ENCODE measurements at places on chromosomes 2 and 18. TPM values are rescaled to one million over a fixed set of nuclear protein-coding genes. Genes with fewer than 3 reads are reported as not detected.

DNA sequence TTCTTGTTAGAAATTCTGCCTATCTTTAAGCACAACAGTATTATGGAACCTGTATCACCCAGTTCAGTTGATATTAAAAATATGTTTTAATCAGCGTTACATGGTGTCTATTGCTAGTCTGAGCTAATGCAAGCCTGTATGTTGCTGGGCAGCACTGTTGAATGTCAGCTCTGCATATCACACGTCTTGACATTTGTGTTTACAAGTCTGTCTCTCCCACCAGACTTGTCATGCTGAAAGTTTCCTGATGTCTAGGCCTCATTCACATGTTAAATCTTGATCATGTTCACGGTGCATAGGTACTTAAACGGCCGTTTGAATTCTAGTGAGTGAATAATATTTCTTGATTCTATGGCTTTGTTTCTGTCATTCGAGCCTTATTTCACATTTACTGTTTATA lies 385.0 kb downstream of the SOCS6 start:
- no peaks in the 10 kb centered on the region for H3K27me3 ChIP-seq
- no peaks in the 10 kb centered on the region for H3K4me1 ChIP-seq
- no peak overlapping the region for H3K4me3 ChIP-seq
- no peaks in the 10 kb centered on the region for H3K36me3 ChIP-seq

- H3K27me3 ChIP-seq, result no peaks in the 10 kb centered on the region
- H3K4me3 ChIP-seq, result no peak overlapping the region
- no peak for DNase-seq
- no peaks in the 10 kb centered on the region for H3K36me3 ChIP-seq
- H3K4me1 ChIP-seq, result no peaks in the 10 kb centered on the region
Observed at GRCh38 chr18:38923126-38923525, 1357.5 kb upstream of the CELF4 start.

The IL1B gene
- total RNA-seq, result 6.2 TPM

The PASK gene
- total RNA-seq, result 3.1 TPM

DNA sequence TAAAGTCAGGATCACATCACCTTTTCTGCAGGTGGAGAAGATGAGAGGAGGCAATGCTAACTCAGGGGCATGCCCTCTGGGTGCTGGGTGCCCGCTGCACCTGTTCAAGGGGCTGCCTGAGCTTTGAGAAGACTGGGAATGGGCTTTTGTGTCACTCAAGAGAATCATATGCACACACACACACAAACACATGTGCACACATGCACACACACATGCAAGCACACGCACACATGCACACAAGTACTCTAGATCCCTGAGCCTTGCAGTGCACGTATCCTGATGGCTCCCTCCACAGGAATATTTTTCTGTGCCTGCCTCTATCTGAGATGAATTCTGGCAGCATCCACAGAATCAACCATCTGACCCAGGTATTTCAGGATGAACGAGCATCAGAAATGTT lies 110.0 kb upstream of the TEX51 start:
- DNase-seq, result no peak
- H3K27me3 ChIP-seq, result no peaks in the 10 kb centered on the region
- H3K36me3 ChIP-seq, result no peaks in the 10 kb centered on the region
- H3K4me1 ChIP-seq, result no peaks in the 10 kb centered on the region
- no peak overlapping the region for H3K27ac ChIP-seq
- no peak overlapping the region for H3K4me3 ChIP-seq

The SERPINB8 gene
- total RNA-seq, result 10.3 TPM

DNA sequence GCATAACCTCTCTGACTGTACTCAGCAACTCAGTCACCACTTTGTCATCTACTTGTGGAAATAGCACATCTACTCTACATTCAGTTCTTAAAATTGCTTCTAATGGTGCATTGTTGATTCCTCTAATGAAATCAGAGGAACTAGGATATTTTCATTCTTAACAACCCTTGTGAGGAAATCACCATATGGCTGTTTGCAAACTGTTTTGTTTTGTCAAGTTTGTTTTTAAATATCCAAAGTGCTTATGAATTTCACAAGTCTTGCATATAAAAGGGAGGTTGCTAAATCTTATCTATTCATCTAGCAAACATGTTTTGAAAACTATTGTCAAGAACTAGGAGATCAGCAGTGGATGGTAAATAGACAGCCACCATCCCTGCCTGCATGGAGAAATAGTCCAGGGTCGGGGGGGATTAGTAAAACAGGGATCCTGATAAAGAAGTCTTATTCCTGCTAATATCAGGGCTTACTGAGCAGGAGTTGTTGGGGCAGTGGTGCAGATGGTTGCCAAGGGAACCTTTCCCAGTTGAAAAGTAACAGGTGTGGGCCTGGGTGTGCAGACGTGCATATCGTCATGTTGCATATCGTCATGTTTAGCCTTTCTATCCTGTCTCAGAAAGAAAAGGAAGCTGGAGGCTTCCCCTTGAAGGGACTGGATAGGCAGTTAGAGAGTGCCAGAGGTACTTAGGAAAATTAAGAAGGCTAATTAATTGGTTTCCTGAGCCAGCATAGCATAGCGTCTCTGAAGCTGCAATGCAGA lies 7.5 kb upstream of the MYO3B start:
- peaks cover 8% of the 10 kb centered on the region for H3K4me1 ChIP-seq
- no peaks in the 10 kb centered on the region for H3K36me3 ChIP-seq
- H3K27me3 ChIP-seq, result no peaks in the 10 kb centered on the region
- H3K4me3 ChIP-seq, result no peak overlapping the region

The AP1S3 gene
- 0.95 TPM for total RNA-seq

DNA sequence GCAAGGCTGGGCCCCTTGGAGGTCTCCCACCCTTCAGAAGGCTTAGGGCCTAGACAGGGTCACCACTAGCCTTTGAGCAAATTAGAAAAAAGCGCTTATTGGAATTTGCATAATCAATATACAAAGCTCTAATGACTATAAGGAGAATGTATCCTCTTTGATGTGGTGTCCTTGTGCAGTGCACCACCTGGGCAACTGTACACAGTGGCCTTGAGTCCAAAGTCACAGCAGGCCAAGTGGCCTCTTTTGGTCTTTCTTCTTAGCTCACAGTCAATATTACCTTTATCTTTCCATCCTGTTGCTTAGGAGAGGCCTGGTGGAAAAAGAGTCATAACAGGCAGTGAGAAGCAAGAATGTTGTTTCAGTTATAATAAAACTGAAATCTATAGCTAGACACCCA lies 19.7 kb upstream of the ST3GAL5 start:
- DNase-seq, result no peak
- H3K27ac ChIP-seq, result no peak overlapping the region
- H3K27me3 ChIP-seq, result no peaks in the 10 kb centered on the region
- no peak overlapping the region for H3K4me3 ChIP-seq
- no peaks in the 10 kb centered on the region for H3K36me3 ChIP-seq
- peaks cover 34% of the 10 kb centered on the region for H3K4me1 ChIP-seq

DNA sequence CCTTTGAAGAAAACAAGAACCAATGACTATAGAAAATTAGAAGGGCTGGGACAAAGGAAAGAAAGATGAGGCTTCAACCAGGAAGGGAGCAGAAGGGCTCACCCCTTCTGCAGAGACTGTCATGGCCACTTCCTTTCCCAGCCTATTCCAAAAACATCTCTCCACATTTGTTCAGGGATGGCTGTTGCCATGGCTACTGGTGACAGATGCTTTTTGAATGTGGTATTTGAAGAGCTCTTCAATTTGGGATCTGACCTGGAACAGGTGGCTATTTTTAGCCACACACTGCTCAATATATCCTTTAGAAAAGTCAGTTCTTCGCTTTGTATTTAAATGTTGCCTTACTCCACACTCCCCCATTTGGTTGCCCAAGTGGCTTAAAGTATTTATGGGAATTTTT lies 64.1 kb upstream of the LCLAT1 start:
- no peaks in the 10 kb centered on the region for H3K4me1 ChIP-seq
- no peaks in the 10 kb centered on the region for H3K36me3 ChIP-seq
- H3K4me3 ChIP-seq, result no peak overlapping the region
- no peak for DNase-seq
- no peaks in the 10 kb centered on the region for H3K27me3 ChIP-seq

DNA sequence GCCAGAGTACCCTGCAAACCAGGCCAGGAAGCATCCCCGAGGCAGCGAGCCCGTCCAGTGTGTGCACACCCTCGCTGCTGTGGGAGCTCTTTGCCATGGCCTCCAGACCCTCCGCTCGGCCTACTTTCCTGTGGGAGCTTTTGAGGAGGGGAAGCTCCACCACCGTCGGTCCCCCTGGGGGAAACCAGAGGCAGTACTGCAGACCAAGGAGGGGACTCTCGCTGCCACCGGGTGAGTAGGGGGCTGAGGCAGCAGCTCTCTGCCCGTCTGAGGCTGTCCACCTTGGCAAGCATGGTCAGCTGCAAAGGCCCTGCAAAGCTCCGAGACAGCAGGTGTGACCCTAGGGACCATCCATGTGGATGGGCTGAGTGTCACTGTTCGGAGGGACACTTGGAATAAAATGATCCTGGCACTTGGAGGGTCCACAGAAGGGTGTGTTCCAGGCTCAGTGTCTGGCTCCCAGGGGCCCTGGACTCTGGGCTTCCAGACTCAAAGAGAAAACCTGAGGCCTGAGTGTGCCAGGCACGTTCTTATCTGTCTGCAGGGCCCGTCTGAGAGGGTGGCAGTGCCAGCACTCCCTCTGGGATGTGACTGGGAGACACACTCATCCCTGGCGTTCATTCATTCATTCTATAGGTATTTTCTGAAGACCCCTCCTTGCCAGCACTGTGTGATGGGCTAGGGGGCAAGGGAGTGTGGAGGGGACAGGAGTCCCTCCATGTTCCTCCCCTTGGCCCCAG lies 282.8 kb upstream of the HS6ST1 start:
- H3K36me3 ChIP-seq, result no peaks in the 10 kb centered on the region
- no peaks in the 10 kb centered on the region for H3K27me3 ChIP-seq
- no peak overlapping the region for H3K27ac ChIP-seq

DNA sequence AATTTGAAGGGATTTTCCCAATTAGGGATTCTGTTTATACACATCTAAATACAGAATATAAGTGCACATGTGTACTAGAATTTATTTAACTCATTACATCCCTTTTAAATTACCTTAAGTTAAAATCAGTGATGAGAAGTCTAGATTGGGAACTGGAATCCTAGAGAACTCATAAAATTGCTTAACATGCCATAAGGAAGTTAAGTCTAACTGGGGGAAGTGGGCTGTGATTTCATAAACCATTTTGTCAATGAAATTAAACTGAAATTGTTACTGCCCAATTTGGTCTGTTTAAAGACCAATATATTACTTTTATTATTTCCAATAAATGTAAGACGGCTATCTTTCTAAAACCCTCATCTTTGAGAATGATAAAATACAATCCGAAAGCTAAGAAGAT lies 72.3 kb upstream of the CD226 start:
- H3K27ac ChIP-seq, result no peak overlapping the region
- H3K36me3 ChIP-seq, result peaks cover 3% of the 10 kb centered on the region
- H3K4me3 ChIP-seq, result no peak overlapping the region
- DNase-seq, result no peak
- H3K27me3 ChIP-seq, result no peaks in the 10 kb centered on the region

GRCh38 chr2:108428286-108429009 lies 20.6 kb upstream of the GCC2 start:
- H3K27me3 ChIP-seq, result no peaks in the 10 kb centered on the region
- H3K4me3 ChIP-seq, result no peak overlapping the region
- no peak for DNase-seq
- H3K36me3 ChIP-seq, result no peaks in the 10 kb centered on the region

The EPAS1 gene
- total RNA-seq, result 667 TPM

The ASB3 gene
- 24.1 TPM for total RNA-seq

GRCh38 chr18:24485681-24486080 lies 25.2 kb downstream of the HRH4 start:
- H3K27ac ChIP-seq, result no peak overlapping the region
- DNase-seq, result no peak
- no peak overlapping the region for H3K4me3 ChIP-seq
- H3K4me1 ChIP-seq, result no peaks in the 10 kb centered on the region
- H3K36me3 ChIP-seq, result no peaks in the 10 kb centered on the region
- no peaks in the 10 kb centered on the region for H3K27me3 ChIP-seq

The PLA2R1 gene
- 28.7 TPM for total RNA-seq

GRCh38 chr2:189426886-189427285 lies 14.4 kb upstream of the WDR75 start:
- H3K4me1 ChIP-seq, result no peaks in the 10 kb centered on the region
- DNase-seq, result no peak
- no peak overlapping the region for H3K4me3 ChIP-seq
- no peak overlapping the region for H3K27ac ChIP-seq
- no peaks in the 10 kb centered on the region for H3K27me3 ChIP-seq

The UBE2F gene
- total RNA-seq, result 51.9 TPM

GRCh38 chr2:192500550-192501200 lies 305.9 kb upstream of the TMEFF2 start:
- H3K4me3 ChIP-seq, result no peak overlapping the region
- H3K27me3 ChIP-seq, result no peaks in the 10 kb centered on the region
- no peak for DNase-seq
- H3K36me3 ChIP-seq, result no peaks in the 10 kb centered on the region
- no peaks in the 10 kb centered on the region for H3K4me1 ChIP-seq
- no peak overlapping the region for H3K27ac ChIP-seq

GRCh38 chr2:38907743-38908562 lies 18.3 kb downstream of the ARHGEF33 start:
- no peak for DNase-seq
- H3K4me3 ChIP-seq, result no peak overlapping the region
- no peaks in the 10 kb centered on the region for H3K36me3 ChIP-seq
- H3K27ac ChIP-seq, result no peak overlapping the region

The SLC19A3 gene
- total RNA-seq, result 3.7 TPM

DNA sequence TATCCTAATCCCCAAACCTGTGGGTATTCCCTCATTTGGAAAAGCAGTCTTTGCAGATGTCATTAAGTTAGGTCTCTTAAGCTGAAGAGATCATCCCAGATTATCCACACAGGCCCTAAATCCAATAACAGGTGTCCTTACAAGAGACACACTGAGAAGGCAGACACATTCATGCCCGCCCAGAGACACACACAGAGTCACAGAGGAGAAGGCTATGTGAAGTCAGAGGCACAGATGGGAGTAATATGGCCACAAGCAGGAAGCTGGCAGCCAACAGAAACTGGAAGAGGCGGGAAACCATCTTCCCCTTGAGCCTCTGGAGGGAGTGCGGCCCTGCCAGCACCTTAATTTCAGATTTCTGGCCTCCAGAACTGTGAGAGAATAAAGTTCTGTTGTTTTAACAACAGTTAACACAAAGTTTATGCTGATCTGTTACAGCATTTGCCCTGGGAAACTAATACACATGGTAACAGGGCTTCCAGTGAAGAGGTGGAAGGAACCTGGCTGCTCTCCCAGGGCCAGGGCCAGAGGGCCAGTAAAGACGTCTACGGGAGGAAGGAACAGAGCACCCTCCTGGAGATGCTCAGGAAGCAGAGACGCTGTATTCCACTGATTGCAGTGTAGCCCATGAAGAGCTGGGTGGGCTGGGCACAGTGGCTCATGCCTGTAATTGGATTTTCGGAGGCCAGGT lies 217.5 kb downstream of the GLI2 start:
- H3K27me3 ChIP-seq, result no peaks in the 10 kb centered on the region
- H3K27ac ChIP-seq, result no peak overlapping the region
- H3K4me1 ChIP-seq, result no peaks in the 10 kb centered on the region
- H3K4me3 ChIP-seq, result no peak overlapping the region
- H3K36me3 ChIP-seq, result no peaks in the 10 kb centered on the region

The LYG2 gene
- total RNA-seq, result not detected
